ENCODE measurements at places on chromosomes 11 and 22.

GRCh38 chr11:126989942-126990715 lies 10.4 kb downstream of the KIRREL3 start:
- peak; percentile 12 for DNase-seq

DNA sequence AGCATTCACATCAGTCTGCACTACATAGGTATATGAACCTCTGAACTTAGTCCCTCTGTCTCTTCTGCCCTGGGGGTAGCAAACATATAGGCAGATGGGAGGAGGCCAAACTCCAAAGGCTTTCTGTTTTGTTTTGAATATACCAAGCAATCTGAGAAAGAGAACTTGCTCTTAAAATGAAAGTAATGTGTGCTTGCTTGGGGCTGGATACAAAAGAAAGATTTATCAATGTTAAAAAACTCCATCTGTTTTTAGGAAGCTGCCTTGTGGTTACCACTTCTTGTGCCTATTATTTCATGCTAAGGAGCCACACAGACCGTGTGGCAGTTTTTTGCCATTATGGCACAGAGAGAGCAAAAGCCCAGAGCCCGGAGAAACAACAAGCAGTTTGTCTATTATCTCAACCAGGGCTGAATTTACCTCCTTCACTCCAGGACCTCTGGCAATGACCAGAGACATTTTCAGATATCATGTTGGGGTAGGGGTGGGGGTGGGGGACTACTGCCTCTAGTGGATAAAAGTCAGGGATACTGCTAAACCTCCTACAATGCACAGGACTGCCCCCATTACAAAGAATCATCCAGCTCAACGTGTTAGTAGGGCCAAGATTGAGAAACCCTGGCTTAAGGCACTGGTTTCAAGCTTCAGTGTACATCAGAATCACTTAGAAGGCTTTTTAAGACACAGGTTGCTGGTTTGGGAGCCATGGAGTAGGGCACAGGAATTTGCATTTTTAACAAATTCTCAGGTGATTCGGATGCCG lies 124.2 kb downstream of the APIP start:
- DNase-seq: no peak

- DNase-seq: no peak
These were observed 46.2 kb downstream of the FAM83F start for GRCh38 chr22:40040927-40041326.

- no peak for DNase-seq
These were observed 128.2 kb downstream of the ZNF280B start for GRCh38 chr22:22380098-22381030.

DNA sequence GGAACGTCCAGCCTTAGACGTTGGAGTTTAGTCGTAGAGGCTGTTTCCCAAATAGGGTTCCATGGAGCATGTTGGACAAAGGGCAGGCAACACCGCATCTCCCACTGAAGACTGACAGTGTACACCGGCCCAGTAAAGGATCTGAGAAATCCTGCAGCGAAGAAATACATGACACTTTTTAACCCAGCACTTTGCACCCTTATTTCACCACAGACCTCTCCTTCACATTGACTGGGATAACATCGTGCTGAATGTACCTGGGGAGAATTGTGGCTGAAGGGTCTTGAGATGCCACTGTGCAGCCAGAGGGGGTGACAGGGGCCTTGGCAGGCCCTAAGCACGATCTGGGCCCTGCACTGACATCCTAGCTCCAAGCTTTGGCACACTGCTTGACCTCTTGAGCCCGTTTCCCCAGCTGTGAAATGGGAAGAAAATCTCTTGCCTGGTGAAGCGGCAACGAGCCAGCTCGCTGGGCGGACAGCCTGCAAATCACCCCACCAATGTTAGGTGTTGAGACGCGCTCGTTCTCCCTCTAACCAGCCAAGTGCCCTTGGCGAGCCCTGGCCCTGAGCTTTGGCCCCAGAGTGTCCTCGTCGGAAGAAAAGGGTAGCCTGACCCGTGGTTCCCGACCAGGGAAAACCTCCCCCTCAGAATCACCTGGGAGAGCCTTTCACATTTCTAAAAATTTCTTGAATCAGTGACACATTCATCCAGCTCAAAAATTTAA lies 13.4 kb downstream of the CD5 start:
- no peak for DNase-seq

DNA sequence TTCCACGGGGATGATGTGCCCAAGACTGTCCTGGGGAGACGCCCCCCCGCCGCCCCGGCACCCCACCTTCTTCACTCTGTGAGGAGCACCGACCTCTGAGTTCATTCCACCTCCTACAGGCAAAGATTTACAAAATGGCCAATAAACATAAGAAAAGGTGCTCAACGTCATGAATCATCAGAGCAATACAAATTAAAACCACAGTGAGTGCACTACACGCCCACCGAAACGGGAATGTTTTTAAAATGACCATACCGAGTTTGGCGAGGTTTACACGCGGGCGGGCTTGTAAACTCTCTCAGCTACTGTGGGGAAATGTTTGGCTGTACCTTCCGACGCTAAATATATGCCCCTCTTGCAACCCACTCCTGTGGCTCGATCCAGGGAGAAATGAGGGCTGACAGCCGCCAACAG lies 7.9 kb downstream of the NPTXR start:
- DNase-seq: no peak

- no peak for DNase-seq
These were observed 606.4 kb downstream of the OPCML start for GRCh38 chr11:132925825-132926469.

- DNase-seq: no peak
These were observed 7.4 kb downstream of the KMT2A start for GRCh38 chr11:118443590-118444218.

DNA sequence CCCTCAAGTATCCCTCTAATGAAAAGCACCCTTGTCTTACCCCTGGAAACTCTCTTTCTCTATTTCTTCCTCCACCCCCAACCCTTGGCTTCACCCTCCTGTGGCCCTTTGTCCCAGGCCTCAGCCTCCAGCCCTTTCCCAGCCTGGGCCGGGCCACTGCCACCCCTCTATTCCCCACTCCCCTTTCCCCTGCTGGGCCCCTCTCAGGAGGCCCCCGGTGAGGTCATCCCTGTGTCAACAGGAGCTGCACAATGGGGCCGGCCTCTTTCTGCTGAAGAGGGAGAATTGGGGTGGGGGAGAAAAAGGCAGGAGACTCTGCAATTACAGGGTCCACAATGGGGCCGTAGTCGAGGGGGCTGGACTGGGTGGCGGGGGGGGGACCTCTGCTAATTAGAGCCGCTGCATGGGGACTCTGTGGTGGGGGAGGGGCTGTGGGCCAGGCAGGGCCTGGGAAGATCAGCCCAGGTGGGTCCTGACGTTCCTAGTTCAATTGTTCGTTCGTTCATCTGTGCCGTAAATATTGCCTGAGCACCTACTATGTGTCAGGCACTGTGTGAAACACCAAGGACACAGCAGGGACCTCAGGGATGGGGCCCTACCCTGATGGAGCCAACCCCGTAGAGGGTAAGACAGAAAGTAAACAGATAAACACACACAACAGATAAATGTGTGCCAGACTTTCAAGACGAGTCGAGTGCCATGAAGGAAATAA lies 18.5 kb upstream of the MPPED1 start:
- no peak for DNase-seq
